ENCODE measurements at places on chromosomes 2 and 18.

- peak; percentile 68 for DNase-seq
Observed at GRCh38 chr2:95539836-95540235, 52.0 kb upstream of the TRIM43 start.

DNA sequence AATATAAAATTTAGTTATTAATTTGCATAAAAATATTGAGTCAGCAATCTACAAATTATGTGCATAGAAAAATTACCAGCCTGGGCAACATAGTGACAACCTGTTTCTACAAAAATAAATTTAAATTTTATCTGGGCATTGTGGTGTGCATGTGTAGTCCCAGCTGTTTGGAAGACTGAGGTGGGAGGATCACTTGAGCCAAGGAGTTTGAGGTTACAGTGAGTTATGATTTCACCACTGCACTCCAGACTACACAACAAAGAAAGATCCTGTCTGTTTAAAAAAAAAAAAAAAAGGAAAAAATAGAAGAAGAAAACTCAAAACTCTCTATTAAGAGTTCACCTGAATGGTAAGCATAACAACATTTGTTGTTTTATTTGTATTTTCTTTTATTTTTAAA lies 1048.4 kb upstream of the CDH2 start:
- no peak for DNase-seq

DNA sequence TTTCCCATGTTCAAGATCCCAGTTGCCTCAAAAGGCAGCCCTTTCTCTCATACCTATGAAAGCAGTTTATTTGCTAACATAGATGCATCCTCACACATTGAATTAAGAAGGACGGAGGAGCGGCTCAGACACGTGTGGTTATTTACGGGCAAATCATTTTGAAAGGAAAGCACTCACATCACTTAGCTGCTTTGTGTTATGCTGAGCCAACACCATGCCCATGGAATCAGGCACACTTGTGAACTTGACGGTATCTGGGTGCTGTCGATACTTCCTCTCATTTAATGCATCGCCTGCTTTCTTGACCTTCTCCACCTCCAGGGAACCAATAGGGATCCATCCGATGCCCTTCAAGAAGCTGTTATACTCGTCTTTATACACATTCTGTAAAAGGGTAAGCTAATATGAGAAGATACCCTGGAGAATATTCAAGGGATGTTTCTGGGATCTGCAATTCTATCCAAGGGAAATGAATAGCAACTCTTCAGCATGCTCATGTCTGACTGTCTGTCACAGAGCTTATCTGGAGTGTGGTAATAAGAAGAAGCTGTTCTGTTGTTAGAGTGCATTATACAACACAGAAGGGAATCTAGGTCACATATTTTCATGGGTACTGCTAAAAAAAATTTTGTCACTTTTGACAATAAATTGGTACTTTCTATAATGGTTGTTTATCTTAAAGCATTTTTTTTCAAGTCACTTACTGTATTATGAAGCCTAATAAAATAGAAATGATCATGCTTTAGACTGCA lies 63.3 kb downstream of the NEB start:
- no peak for DNase-seq

DNA sequence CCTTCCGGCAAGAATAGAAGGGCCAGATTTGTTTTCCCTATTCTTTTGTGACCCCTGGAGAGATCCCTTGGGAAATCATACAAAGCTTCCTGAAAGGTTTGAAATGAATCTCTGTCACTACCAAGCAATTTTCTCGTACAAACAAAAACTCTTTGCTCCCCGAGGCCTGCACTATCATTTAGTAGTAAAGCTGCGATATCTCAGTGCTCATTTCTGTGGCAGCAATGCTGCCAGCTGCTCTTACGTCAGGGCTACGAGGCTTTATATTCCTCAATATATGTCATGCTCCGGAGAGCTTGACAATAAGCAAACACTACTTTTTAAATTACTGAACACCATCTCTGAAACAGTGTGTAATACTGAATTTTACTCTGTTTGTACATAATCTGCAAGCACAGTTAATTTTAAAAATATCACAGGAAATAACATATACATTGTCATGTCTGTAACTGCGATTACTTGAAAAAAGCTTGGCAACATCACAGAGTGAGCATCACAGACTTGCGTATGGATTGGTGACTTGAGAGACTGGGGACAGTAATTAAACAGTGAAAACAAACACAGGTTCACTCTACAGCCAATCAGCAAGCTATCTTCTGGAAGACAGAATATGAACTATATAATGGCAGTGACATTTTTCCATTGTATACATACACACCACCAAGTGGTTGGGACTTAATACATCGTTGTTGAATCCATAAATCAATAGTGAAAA lies 403.3 kb upstream of the NETO1 start:
- DNase-seq: no peak

DNA sequence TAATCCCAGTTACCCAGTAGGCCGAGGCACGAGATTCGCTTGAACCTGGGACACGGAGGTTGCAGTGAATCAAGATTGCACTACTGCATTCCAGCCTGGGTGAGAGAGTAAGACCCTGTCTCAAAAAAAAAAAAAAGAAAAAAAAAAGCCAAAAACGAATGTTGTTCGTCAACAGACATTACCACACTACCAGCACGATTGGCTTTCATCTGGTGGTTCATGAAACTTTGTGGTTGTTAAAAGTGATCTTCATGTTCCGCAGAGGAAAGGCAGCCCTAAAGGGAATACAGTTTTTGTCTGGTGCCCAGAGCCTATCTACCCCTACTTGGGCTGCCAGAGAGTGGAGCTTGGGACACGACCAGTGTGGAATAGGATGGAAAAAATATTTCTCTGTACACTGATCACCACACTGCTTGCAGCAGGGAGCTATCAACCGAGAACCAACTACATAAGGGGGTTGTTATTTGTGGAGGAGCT lies 13.6 kb upstream of the CXCR4 start:
- peak; percentile 50 for DNase-seq

DNA sequence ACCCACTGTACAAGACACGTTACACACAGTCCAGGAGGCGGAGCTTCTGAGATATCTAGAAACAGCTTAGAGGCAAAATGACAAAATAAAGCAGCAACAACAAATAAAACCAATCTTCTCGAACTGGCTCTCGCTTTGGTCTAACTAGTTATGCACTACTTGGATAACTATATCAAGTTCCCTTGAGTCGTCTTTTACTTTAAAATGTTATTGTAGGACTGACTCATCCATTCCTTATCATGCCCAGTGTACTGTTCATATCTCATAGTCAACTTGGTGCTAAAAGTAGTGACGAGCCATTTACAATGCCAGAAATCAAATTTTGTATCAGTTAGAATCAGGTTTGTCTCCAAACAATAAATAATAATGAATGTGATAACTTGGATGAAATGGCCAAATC lies 102.5 kb upstream of the SLC35G4 start:
- DNase-seq: no peak

DNA sequence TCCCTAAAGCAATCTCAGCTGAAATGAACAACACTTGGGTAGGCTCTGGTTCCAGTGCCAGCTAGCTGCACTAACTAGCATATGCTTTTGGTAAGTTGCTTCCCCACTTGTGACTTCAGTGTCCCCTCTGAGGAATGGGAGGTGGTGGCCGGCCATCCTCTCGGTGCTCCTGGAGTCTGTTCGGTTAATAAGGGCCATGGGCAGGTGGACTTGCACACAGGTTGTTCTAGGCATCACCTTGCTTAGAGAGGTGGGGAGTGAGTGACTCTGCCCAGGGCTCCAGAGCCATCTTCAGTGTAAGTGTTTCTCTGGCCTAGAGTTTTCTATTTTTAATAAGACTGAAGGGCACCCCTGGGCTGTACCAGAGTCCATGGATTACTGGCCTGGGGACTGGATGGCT lies 18.8 kb upstream of the TAF1B start:
- no peak for DNase-seq

DNA sequence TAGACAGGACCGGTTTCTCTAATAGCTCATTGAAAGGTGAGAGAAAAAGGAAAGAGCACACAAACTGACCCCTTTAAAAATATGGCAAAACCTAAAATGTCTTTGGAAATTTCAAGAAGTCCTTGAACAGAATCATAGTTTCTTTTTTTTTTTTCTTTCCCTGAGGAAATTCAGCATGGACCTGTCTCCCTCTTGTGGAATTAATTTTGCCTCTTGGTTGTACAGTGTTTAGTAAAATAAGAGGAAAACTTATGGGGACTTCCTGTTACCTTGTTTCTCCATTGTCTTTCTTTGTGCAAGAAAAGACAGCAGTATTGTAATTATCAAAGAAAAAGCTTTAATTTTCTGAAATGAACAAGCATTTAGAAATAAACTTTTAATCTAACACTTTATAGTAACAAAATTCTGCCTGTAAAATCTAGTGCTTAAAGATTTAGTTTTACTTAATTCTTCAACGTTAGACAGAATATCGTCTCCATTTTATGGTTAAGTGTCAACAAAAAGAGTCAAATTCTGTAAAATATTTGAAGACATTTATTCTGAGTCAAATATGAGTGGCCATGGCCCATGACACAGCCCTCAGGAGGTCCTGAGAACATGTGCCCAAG lies 176.3 kb upstream of the NABP1 start:
- no peak for DNase-seq

GRCh38 chr2:124967325-124967724 lies 942.2 kb downstream of the CNTNAP5 start:
- no peak for DNase-seq

DNA sequence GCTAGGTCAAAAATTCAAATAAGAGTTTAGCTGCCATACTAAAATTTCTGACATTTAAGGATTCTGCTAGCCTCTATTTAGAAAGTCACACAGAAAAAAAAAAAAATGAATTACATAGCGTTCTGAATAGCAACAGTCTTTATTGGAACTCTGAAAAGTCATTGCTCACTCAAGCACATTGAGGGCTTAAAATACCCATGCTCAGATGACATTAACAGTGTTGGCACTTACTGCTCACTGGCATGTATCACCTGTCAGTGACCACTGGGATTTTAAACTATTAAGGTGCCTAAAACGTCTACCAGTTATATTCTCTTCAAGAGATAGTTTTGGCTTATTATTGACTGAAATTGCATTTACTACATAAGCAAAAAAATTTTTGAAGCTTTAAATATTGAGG lies 468.0 kb upstream of the SPHKAP start:
- no peak for DNase-seq

DNA sequence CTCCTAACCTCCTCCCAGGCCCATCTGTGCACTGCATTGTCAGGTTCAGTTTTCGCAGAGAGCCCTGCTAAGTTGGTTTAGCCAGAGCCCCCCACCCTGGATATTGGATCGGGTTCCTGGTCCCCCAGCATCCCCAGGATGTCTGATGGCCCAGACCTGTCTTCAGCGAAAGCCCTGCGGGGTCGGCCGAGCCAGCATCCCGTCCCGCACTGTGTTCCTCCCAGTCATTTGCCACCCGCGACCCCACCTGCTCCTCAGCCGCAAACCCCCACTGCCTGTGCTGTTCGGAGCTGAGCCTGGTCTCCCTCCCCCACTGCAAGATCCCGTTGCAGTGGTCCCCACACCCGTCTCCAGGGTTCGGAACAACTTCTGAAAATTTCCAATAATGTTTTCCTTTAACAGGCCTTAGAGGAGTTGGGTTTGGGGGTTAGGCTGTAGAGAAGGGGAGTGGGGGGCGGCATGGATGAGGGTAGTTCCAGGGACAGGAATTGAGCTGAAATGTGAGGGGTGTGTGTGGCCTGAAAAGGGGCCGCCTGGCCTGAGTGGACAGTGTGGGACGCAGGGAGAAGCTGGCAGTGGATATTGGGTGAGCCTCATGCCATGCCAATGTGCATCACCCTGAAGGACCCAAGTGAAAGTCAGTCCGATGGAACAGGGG lies 1.6 kb upstream of the COPS9 start:
- DNase-seq: no peak

DNA sequence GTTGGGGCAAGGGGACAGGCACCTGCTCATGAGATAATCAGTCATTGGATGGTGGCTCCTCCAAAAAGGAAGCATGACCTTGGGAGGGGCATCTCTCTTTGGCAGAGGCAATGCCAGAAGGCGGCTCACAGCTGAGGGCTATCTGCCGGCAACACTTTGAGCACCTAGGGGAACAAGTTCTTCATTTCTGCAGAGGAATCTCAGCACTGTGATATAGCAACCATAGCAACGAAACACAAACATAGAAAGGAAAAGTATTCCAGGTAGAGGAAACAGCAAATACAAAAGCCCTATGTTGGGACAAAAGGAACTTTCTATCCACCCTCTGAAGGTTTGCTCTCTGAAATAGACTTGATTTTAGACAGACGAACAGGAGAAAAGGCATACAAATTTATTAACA lies 89.1 kb upstream of the NEDD4L start:
- DNase-seq: no peak

- DNase-seq: no peak
Observed at GRCh38 chr2:138157372-138157771, 193.1 kb downstream of the HNMT start.

- DNase-seq: no peak
Observed at GRCh38 chr2:61266632-61267505, 104.9 kb downstream of the C2orf74 start.

- no peak for DNase-seq
Observed at GRCh38 chr2:227507963-227508362, 36.0 kb downstream of the AGFG1 start.

- no peak for DNase-seq
Observed at GRCh38 chr2:23464156-23464555, 79.2 kb downstream of the KLHL29 start.

GRCh38 chr18:38940863-38941531 lies 1375.4 kb upstream of the CELF4 start:
- DNase-seq: peak; percentile 89

DNA sequence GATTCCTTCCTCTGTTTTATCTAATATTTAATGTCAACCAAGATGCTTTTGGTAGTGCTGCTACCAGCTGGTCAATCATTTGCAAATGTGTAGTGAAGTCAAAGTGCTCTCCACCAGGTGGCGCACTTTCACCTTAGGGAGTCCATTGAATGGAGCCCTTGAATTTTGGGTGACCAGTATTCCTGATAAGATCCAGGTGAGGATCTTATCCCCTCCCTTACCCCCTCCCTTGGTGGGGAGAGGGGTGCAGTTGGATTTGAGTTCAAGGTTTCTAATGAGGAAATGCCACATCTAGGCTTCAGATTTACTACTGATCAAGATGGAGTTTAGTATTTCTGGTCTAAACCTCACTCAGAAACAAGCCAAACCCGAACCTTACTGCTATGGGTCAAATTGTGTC lies 12.0 kb upstream of the E2F6 start:
- peak; percentile 84 for DNase-seq

DNA sequence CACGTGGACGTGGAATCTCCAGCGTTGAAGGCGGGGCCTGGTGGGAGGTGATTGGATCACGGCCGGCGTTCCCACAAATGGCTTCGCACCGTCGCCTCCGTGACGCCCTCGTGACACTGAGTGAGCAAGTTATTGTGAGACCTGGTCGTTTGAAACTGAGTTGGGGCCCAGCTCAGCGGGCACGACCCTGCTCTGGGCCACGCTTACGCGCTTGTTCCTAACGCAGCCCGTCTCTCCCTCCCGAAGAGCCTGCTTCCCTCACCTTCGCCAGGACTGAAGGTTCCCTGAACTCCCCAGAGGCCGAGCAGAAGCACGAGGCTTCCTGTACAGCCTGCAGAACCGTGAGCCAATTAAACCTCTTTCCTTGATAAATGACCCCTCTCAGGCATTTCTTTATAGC lies 121.8 kb downstream of the RTP5 start:
- no peak for DNase-seq
